GM12891 (cell line): ENCODE measurements at places on chromosomes 11 and 22.

DNA sequence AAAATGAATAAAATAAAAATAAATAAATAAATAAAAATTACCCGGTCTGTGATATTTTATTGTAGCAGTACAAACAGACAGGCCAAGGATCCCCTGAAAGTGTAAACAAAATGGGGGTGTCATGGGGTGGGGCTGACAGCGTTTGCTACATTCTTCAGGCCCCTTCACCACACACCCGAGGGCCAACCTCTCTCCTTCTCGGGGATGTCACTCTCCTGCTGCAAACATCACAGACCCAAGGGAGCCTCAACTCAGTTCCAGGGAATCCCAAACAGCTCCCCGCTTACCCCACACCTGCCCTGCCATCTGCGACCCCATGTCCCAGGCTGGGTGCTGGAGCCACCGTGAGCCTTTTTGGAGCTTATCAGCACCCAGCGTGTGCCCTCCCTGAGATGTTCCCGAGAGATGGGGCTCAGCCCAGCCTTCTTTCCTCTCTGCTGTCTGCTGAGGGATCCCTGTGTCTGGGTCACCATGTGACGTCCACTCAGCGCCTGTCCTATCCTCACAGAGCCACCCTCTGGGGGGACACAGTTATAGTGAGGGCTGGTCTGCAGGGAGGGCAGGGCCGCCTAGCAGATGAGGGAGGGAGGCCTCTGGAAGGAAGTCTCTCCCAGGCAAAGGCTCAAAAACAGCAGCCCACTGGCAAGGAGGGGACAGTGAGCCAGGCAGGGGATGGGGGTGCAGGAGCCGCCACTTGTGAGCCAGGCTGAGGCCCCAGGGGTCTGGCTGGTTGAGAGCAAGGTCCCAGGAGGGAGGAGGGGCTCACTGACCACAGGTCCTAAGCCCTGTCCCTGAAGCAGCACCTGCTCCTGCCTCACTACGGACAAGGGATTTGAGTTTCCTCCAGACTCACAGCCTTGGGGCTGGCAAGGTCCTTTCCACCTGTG lies 1041.6 kb downstream of the BRD1 start:
- DNase-seq = no peak

DNA sequence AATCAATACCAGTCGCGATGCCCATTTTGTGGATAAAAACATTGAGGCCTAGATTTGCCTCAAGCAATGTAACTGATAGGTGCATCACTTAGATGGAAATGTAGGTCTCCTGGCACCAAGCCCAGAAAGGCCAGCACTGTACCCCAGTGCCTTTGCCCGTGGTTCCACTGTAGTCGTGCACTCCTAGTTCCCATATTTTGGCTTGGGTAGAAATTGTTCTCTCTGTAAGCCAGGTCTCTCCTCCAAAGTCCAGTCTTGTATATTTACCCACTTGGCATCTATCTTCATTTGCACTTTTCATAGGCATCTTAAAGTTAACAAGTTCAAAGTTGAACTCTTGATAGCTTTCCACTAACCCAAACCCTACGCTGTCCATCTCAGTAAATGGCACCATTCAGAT lies 41.6 kb upstream of the DMC1 start:
- DNase-seq = no peak

DNA sequence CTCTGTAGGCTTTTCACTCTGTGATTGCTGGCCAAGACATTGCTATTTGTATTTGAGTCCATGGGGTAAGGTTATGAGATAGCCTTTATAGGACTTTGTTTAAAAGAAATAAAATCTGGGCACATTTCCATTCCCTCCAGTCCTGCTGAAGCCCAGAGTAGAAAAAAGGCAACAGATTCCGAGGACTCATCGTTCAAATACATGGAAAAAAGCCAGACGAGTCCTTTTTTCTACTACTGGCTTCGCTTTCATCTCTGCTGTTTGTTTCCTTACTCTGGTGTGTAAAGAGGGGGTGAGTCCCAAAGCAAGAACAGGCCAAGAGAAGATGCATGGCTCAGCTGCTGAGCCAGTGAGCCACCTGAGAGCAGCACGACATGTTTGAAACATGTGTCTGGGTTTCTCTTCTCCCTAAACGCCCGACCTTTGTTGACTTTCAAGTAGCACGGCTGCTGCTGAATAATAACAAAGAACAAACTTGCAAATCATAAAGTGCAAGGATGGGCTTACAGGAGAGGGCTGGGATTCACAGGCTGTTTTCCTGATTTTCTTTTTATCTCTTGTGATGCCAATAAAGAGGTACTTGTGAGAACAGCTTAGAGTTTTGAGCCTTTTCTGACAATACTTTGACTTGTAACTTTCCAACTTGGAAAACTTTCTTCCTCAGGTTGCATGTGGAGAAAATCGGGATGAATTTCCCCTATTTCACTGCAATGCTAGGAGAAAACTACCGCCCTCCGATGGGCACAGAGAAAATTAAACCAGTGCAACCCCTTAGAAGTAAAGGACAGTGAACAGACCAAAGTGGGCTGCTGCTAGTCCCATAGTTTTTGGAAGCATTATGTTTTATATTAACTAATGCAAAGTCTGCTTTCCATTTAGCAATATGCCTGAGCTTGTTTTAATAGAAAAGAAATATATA lies 195.2 kb upstream of the RAG2 start:
- DNase-seq = no peak

DNA sequence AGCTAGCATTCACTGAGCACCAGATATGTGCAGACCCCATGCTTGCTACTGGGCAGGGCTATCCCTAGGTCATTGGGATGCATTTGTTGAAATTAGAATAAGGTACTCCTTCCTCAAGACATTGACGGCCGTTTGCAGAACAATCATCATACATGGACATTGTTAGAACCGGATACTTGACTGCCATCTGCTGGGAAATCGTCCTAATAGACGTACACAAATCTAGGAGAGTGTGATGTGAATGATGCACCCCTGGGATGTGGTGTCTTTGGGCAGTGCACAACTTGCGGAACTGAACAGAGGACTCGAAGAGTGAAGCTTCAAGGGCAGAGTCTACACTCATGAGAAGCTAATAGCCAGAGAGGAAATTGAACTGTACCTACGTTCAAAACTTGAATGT lies 35.9 kb downstream of the MYO18B start:
- DNase-seq = no peak

DNA sequence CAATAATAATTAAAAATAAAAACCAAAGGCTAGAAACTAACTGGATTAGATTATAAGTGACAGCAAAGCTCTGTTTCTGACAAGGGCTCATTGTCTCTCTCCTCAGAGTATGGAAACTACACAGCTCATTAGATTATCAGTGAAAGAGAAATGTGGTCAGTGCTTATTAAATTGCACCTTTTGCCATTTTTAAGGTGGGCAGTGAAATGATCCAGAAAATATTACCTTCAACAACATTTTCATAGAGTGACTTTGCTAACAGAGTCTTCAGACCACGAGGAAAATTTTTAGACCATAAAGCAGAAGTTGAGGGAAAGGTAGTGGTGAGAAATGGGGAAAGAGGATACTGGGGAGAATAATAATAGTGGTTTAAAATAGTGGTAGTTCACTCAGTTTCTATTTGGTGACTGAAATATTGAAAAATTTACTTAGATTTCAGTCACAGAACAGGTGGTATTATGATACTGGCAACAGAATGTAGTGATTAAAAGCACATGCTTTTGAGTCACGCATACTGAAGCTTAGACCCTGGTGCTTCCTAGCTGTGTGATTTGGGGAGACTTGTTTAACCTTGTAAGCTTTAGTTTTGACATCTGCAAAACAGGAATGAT lies 684.0 kb upstream of the CCDC90B start:
- DNase-seq = no peak

DNA sequence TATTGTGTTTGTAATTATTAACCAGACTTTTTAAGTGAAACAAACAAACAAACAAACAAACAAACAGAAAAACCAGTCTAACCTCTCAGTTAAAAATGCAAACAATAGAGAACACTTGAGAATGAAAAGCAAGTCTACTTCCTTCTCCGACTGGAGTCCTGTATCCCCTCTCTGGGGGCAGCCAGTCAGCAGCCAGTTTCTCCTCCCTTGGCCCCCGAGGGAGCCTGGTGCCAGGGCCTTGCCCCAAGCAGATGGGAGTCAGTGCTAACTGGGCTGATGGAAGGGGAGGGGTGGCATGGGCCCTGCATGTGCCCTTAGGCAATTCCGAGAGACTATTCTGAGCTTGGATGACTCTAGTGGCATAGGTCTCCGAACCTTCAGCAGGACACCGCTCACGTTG lies 137.2 kb downstream of the GRIK4 start:
- DNase-seq = no peak

GRCh38 chr22:44735518-44736428 lies 16.6 kb upstream of the ARHGAP8 start:
- DNase-seq = peak; percentile 96

DNA sequence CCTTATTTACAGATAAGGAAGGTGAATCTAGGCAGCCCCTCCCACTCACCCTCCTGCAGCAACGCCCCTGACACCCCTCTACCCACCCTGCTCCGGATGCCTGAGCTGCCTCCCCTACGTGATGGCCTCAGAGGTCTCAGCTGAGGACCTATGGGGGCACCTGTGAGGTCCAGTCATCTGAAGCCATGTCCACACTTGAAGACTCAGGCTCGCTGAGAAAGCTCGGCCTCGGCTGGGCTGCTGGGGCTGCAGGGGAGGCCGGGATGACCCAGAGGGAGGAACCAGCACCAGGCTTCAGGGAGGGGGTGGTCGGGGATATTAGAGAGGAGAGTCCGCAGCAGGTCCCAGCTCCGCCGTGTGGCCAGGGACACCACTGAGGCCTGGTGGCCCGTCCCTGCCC lies 92.8 kb downstream of the BRD1 start:
- no peak for DNase-seq

DNA sequence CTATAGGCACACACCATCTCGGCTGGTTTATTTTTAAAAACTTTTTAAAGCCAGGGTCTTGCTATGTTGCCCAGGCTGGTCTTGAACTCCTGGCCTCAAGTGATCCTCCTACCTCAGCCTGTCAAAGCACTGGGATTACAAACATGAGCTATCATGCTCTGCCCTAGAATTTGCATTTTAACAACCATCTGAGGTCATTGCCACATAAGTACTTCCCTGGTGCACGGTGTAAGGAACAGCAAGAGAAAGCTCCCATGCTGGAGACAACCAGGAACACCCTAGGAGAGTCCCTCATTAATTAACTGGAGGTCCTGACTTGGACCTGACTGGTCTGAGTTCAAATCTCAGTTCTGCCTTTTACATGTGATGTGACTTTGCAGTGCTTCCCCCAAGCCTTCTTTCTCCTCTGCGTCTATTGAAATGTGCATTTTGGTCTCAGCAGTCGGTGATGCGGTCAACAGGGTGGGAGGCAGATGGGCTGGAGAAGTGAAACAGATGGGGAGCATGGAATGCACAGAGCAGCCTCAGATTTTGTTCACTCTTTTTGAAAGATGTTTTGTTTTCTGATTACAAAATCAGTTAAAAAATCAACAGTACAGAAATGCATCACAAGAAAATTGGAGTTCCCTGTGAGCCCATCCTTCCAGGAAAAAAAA lies 146.5 kb downstream of the MYO18B start:
- DNase-seq = no peak

DNA sequence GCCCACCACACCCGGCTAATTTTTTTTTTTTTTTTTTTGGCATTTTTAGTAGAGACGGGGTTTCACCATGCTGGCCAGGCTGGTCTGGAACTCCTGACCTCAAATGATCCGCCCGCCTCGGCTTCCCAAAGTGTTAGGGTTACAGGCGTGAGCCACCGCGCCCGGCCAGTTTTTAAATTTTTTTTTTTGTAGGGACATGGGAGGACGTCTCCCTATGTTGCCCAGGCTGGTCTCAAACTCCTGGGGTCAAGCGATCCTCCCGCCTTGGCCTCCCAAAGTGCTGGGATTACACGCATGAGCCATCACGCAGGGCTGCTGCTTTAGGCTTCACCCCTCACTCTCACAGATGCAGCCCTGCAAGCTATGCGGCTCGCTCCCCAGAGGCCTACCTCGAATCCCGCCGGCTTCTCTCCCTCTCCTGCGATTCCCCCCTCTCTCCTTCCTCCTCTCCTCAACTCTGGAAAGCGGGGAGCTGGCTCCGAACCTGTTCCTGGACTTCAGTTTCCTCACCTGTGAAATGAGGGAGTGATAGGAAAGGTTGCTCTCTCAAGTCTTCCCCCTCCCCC lies 926 bp downstream of the CCDC157 start:
- no peak for DNase-seq

DNA sequence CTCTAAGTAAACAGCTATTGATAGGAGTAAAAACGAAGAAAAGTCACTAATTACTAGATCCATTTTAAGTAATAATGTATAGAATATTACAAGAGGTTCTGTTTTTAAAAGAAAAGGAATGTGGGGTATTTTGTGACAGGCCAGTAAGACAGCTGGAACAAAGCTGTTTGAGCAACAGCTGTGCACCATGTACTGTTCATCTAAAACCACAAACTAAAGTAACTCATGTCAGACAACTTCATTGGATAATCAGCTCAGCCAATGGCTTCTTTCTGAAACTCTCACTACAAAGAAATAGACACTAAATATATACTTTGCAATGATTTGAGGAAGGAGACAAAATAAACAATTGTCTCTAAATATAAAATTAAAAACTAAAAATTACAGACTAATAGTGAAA lies 16.1 kb downstream of the RRAS2 start:
- no peak for DNase-seq

DNA sequence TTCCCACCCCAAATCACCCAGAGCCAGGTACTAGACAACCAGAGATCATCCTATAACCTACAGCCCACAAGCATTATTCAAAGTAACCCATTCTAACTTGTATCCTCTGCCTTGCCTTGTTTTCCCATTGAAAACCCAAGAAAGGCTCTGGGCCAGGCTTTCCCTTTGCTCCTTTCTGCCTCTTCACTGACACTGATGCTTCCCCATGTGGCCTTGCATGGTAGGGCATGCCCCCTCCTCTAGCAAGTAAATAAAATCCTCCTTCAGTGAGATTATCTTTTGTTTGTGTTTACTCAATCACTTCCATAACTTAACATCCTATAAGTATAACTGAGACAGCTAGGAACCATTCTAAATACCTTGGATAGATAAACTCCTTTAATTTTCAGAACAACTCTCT lies 65.6 kb upstream of the FAR1 start:
- DNase-seq = no peak

- no peak for DNase-seq
Measured at GRCh38 chr11:20873054-20873453, 203.7 kb downstream of the NELL1 start.

- DNase-seq = no peak
Measured at GRCh38 chr22:42138972-42139371, 8.4 kb upstream of the CYP2D6 start.

- DNase-seq = no peak
Measured at GRCh38 chr11:121479698-121480238, 27.0 kb upstream of the SORL1-AS1 start.

- no peak for DNase-seq
Measured at GRCh38 chr11:31877083-31877482, 66.0 kb upstream of the PAX6 start.

DNA sequence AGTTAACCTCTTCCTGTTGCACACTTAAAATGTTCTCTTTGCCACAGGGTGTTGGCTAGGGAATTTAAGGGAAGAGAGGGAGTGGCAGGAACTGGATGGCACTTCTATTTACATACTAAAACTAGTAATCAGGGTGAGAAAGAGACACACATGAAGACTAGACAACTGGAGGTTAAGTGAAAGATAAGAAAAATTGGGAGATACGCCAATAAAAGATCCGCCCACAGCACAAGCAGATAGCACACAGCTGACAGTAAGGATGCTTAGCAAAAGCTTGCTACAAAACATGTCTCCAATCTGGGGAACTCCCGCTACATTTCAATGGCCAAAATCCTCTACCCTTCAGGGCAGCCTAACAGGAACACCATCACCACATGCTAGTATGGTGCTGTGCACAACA lies 12.8 kb downstream of the CPSF7 start:
- DNase-seq = no peak
